ENCODE measurements at places on chromosomes 1 and 21.

DNA sequence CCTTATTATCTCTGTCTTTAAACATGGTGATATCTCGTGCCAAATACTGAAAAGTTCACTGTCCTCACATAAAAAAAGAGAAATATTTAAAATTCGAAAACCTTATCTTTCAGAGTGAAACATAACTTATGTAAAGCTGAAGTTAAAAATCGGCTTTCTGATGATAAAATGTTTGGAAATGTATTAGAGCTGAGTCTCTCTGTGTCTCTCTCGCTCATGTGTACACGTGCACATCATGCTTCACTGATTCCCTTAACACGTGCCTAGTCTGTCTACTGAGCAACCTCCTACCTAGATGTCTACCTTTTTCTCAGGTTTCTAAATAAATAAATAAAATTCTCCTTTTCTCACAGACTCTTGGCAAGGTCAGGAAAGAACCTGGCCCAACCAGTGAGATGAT, 17.1 kb downstream of the HHIPL2 start:
- DNase-seq, result no peak

DNA sequence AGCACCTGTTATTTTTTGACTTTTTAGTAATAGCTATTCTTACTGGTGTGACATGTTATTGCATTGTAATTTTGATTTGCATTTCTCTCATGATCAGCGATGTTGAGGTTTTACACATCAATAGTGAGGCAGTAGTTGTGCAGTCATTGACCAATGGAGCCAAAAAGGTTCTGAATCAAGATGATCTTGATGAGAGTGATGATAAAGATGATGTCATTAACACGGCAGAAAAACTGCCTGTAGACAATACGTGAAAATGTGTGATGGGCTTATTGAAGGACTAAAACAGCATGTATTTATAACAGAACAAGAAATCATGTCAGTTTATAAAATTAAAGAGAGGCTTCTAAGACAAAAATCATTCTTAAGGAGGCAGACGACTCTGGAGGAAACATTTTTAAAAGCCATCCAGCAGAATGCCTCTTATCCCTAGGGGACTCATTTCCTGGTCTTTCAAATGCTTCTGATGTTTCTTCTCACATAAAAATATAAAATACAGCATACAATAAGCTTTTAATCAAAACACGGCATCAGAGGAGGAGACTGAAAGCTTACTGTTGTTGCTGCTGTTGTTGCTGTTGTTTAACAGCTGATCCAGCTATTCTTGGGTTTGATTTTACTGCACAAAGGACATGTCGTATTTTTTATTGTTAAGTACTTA, 400.3 kb downstream of the LTN1 start:
- no peak for DNase-seq

DNA sequence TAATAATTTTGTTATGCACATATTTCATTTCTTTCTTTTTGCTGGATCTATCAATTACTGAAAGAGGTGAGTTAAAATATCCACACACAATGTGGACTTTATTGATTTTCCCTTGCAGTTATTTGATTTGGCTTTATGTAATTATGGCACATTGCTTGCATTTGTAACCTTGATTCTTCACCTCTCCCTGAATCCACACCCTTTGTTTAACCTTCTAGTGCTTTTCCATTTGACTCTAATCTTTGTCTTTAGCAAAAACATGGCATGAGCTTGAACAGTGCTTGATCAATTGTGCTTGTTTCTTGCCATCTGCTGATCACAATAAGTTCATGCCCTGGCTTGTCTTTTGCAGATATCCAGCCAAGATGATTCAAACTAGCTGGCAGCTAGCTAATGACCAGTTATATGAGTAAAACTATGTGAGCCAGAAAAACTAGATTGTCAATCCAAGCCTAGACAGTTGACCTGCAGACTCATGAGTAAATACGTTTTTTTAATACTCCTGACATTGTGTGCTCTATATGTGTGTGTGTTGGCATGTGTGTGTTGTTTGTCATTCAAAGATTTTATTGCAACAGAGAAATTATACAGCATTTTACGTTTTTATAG, 899.2 kb downstream of the NCAM2 start:
- DNase-seq, result no peak

DNA sequence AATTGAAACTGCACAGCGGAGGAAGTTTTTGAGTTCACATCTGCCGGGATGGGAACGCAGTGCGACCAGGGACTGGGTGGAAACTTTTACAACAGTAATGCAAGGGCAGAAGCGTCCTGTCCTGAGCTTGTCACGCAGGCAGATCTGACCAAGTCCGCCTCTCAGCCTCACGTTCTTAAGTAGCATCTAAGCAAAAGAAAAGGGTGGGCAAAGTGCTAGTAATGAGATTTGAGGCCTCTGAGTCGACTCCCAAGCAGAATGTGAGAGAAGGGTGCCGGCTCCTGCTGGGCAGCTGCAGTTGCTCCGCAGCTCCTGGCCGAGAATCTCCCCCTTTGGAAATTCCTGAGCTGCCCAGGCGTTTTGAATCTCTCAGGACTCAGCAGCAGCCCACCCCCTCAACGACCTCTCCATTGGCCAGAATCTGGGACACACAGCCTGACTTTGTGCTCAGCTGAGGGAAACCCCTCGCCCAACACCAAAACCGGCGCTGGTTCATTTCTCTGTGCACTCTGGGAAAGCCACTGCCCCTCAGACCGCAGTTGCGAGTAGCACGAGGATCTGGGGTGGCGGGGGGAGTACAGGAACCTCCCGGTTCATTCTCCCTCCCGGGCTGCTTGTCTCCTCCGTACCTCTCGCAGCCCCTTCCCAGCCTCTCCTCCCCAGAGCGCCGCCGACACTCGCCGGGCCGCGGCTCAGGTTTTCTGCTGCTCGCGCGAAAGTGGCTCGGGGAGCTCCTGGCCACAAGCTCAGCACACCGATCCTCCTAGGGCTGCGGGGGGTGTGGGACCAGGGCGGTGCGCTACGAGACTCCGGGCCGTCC, 913 bp upstream of the S1PR1 start:
- DNase-seq, result peak; percentile 66

DNA sequence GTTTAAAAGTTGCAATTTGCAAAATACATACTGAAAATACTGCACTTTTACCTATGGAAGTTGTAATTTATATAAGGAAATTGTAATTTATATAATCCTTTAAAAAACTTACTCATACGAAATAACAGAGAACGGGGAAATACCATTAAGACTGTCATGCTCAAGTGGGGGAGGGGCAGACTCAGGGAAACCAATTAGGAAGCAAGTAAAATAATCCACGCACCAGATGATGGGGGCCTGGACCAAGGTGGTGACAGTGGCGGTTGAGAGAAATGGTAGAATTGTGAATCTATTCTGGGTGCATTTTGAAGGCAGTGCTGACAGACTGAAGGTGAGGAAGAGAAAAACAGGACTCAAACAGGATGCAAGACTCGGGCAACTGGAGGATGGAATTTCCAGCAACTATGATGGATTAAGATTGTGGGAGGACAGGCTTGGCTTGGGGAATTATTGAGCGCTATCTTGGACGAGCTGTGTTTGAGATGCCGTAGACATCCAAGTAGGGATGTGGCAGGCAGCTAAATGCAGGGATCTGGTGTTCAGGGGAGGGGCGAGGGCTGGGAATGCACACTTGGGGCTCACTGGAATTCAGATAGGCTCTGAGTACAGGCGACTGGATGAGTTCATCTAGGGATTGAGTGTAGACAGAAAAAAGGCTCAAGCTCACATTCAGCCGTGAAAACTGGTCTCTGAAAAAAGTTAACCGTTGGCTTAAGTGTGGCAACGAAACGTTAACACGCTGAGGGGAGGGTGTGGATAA, 977 bp downstream of the LCA5L start:
- DNase-seq, result no peak

- DNase-seq, result no peak
Measured at GRCh38 chr1:233909195-233909594, 4.7 kb downstream of the SLC35F3 start.

- peak; percentile 26 for DNase-seq
Measured at GRCh38 chr1:101136739-101137138, 100.1 kb upstream of the S1PR1 start.

- DNase-seq, result peak; percentile 14
Measured at GRCh38 chr1:35269201-35269988, 886 bp downstream of the ZMYM4 start.

DNA sequence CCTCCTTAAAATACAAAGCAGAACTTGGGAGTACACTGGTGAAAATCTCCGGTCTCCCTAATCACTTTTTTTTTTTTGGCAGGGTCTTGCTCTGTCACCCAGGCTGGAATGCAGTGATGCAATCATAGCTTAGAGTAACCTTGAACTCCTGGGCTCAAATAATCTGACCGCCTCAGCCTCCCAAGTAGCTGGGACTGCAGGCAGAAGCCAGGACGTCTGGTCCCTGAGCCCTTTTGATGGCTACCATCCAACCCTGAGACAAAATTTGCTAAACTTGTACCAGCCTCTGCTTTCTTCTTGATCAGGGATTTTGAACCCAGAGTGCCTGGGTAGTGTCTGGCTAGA, 4.1 kb downstream of the L1TD1 start:
- no peak for DNase-seq

DNA sequence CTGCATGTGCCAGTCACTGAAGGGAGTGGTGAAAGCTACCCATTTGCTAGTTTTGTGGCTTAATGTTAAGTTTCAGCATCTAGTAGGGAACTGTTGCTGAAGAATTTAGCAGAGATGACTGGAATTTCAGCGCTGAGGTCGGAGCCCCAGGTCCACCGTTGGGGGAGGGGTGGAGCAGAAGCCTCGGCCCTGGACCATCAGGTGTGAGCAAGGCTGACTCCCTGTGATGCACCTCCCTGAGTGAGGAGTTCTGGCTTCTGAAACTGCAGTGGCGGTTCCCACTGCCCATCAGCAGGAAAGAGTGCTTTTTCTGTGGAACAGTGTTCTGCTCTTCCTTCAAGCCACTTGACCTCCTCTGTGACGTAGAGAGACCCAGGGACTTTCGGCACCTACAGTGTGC, 1.3 kb downstream of the NOS1AP start:
- no peak for DNase-seq

- DNase-seq, result no peak
Measured at GRCh38 chr1:74652711-74653139, 20.9 kb downstream of the ERICH3 start.

GRCh38 chr1:42170779-42171621, 6.5 kb upstream of the GUCA2A start:
- DNase-seq, result no peak

- no peak for DNase-seq
Measured at GRCh38 chr21:41851090-41851790, 27.9 kb downstream of the PRDM15 start.

- no peak for DNase-seq
Measured at GRCh38 chr1:89701746-89702241, 68.9 kb downstream of the LRRC8C start.

- no peak for DNase-seq
Measured at GRCh38 chr1:199124351-199124750, 485.5 kb downstream of the PTPRC start.

- no peak for DNase-seq
Measured at GRCh38 chr1:61183471-61184039, 101.2 kb downstream of the NFIA start.

DNA sequence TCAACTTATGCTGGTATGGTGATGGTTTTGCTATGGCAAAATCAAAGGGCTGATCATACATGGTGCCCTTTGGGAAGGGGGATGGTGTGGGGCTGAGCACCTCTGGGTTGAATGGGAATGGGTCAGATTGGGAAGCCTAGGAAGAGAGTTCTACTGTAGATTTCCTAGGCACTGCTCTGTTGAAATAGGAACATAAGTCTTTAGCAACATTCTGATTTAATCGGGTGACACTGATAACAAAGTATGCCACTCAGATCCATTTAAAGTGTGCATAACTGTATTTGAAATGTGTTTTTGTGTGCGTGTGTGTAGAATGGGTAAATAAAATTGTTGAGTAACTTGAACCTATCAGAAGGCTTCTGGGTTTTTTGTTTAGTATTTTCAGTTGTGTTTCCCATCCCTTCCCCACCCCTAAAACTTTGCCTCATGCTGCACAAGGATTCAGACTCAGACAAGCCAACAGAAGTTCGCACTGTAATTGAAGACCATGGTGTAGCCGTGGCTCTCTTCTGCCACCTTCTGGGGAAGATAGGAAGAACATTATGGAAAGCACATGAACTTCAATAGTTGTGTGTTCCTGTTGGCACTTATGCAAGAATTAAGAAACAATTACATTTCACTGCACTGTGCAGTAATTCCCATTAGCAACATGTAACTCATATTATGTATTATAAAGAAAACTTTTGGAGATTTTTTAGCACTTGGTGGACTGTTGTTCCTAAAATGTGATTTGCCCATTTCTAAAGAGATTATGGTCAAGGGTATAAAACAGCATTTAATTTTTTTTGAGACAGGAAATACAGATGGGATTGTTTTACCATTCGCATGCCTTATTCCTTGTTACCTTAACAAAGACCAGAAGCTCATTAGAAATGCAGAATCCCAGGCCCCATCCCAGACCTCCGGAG, 10.9 kb upstream of the C4BPB start:
- DNase-seq, result peak; percentile 78

DNA sequence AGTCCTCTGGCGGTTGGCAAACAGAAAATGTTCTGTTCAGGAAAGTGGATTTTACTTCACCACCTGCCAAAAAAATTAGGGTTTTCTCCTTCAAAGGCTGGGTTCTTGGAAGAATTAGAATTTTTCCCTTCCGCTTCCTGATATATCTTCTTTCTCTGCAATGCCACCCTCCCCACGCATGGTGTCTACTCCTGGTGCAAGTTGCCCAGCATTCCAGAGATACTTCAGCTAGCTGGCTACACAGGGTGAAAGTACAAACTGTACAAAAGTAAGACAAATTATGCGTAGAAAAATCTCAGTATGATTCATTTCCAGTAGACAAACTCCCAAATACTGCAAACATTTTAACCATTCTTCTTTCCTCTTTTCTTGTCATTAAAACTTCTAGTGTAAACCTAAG, 430.1 kb upstream of the ESRRG start:
- DNase-seq, result no peak

GRCh38 chr1:69814926-69815325, 247.2 kb downstream of the LRRC7 start:
- DNase-seq, result no peak

GRCh38 chr1:208980605-208981004, 602.9 kb upstream of the CAMK1G start:
- no peak for DNase-seq

DNA sequence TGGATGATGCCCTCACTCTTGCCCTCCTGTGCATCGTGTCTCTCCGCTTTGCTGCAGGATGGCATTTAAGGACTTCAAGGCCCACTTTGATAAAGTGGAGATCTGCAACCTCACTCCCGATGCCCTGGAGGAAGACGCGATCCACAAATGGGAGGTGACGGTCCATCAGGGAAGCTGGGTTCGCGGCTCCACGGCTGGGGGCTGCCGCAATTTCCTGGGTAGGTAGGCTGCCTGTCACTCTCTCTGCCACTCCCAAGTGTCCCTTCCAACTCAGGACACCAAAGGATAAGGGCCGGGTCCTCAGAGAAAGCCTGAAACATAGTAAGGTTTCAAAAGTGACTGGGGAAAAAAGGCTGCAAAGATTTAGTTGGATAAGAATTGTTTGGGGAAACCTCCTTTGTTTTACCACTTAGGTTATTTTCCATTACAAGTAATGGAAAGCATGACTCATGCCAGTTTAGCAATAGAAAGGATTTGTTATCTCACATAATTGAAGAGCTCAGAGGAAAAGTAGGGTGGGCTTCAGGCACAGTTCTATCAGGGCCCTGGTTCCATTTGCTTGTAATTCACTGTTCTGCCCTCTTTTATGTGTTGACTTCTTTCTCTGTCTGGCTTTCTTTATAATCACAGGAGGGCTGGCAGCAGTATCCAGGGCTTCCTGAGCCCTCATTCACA, 31.9 kb downstream of the CAPN9 start:
- DNase-seq, result no peak

All from stimulated activated naive CD4-positive, alpha-beta T cell (primary cell).